CD4-positive, CD25-positive, alpha-beta regulatory T cell (primary cell): ENCODE measurements at places on chromosomes 4 and X.

- DNase-seq, result no peak
Observed at GRCh38 chr4:147913137-147913536, 181.2 kb downstream of the ARHGAP10 start.

DNA sequence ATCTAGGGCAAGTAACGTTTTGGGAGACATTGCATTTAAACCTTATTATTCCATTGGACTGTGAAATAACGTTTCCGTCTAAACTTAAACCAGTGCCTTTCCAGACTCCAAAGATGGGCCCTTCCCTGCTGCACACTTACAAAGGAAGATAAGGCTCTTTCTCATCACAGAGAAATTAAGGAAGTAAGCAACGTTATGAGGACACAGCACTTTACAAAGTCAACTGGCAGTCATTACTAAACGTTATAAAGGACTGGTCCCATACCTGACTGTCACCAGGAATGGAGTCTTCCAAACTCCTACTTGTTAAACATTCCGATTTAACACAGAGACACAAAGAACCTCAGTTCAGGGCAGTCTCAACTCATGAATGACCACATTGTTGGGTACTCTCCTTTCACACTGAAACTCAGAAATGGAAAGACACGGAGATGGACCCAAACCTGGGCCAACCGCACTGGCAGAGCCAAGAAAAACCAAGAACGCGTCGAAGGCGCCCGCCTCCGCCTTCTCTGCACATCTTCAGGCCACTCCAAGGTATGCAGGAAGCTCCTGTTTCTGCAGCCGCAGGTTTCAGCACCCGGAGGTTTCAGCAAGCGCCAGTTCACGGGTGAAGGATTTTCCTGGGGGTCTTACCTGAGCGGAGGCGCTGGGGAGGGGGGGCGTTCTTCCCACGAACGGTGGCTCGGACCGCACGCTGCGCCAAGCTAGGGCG is 670 bp downstream of the PAPSS1 start:
- DNase-seq, result no peak

DNA sequence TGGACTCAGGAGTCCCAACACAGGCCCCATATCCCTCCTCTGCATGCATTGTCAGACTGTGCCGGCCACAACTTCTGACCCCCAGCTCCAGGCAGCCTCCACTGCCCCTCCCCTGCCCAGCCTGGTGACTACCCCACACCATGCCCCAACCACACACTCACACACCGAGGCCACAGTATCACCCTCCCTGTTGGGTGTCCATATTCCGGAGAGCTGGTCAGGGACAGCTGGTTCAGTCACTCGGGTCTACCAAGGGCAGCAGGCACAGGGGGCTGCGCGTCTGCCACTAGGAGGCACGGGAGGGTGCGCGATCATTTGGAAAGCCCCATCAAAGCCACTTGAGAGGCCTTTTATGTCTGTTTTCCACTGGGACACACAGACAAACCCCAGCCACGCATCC is 26.3 kb downstream of the CCNQ start:
- DNase-seq, result no peak

DNA sequence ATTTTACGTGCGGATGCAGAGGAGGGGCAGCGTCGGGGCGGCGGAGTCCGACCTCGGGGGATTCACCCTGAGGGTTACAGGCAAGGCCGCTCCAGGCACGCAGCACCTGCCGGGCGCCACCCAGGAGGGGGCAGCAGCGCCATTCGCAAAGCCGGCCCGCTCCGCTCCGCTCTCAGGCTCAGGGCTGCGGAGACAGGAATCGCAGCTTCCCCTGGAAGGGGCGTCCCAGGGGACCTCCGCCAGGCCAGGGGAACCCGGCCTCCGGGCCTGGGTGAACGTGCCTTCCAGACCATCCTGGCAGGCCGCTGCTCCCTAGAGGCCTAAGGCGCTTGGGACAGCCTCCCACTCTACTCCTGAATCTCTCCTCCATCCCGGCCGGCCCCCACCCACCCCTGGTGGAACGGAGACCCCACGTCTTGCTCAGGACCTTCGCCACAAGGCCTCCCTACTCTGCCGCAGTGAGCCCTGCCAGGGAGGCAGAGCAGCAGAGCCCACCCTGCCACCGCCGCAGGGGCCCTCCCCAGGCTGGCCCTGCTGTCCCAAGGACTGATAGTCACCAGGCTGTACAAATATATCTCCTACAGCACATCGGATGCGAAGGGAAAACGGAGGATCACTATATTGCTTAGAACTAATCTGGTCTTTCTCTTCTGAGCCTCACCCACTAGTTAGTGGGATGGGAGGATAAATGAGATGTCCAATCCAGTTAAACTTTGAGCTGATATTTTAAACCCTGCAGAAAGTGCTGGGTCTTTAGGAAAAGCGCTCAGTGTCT is 115.0 kb downstream of the SMIM20 start:
- DNase-seq, result peak; percentile 41

- no peak for DNase-seq
Observed at GRCh38 chr4:16843831-16844508, 54.5 kb downstream of the LDB2 start.

- peak; percentile 71 for DNase-seq
Observed at GRCh38 chr4:140359562-140360427, 13.7 kb upstream of the SCOC start.

- no peak for DNase-seq
Observed at GRCh38 chr4:171668403-171668802, 144.8 kb upstream of the GALNTL6 start.

GRCh38 chrX:31376408-31377022 is 304.7 kb upstream of the FTHL17 start:
- DNase-seq, result no peak

GRCh38 chr4:36823199-36823967 is 421.2 kb upstream of the NWD2 start:
- DNase-seq, result no peak

DNA sequence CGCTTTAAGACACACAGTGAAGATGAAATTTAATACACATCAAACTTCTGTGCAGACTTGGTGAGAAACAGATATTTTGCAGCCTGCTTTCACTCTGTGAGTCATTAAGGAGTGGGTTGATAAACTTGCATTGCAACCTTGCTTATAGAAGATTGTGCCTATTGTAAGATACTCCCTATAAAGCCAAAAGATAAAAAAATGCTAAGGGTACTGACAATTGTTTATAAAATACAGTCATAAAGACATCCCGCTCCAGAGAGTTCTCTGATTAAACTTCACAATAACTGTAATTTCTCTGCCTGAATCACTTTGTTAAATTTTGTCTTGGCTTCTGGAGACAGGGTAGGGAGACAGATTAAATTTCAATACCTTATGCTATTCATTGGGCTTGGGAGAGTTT is 49.1 kb downstream of the GALNT7 start:
- no peak for DNase-seq

DNA sequence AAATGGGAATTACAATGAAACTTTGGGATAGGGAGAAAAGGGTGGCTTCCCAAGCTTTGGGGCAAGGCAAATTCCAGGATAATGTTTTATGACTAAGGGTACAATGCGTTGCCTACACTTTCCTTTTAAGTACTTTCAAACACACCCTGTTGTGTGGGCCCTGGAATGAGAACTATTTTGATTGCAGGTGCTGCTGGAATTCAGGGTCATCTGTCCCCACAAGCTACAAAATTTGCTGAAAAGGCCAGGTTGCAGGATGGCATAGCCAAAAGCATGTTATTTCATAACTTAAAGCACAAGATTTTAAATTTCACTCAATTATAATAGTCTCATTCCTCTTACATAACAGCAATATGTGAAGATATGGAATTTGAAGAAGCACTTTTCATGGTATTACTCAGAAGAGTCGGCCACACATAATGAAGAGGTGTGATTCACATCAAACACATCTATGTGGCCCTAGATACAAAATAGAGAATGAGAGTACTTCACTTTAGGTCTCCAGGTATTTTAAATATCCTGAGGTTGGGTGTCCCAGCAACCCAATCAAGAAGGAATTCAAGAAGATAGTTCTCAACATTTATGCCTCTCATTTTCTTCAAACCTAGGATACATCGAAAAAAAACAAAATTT is 89.3 kb downstream of the APBB2 start:
- DNase-seq, result no peak

DNA sequence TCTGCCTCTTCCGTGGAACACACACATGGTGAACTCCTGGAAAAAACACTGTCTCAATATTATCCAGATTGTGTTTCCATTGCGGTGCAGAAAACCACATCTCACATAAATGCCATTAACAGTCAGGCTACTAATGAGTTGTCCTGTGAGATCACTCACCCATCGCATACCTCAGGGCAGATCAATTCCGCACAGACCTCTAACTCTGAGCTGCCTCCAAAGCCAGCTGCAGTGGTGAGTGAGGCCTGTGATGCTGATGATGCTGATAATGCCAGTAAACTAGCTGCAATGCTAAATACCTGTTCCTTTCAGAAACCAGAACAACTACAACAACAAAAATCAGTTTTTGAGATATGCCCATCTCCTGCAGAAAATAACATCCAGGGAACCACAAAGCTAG is 87.9 kb downstream of the TET2 start:
- DNase-seq, result no peak

DNA sequence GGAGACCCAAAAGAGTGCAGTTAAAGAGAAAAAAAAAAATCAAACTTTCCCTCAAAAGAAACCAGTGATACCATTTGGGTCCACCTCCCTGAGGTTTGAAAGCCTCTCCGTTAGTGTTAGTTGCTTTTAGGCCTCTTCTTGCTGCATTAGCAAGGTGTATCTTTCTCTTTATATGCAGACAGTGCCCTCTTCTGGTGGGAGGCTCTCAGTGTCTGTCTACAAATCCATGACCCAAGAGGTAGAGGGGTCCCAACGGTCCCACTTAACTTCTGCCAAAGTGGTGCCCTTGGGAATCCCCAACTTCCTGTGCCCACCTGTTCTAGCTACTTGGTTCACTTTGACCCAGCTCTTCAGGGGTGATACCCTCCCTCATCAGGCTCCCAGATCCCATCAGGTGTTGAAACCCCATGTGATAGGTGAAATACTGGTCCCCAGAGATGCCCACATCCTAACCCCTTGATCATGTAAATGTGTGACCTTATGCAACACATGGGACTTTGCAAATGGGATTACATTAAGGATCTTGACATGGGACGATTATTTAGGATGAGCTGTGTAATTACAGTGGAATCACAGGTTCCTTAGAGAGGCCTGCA is 63.7 kb upstream of the CD99 start:
- peak; percentile 40 for DNase-seq

DNA sequence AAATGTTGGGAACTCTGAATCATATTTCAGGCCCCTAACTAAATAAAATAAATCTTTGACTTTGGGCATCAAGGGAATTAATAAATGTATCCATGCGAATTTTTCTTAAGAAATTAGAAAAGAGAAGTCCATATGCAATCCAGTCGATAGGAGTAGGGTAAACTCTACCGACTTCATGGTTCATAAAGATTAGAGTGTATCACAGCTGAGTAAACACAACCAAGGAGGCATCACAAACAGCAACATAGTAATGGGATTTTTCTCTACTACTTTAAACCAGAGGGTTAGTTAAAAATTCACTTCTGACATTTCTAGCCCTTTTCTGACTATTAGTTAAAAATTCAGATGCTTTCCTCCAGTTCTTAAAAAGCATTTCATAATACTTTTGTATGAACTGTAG is 19.9 kb downstream of the SEPTIN11 start:
- DNase-seq, result no peak

DNA sequence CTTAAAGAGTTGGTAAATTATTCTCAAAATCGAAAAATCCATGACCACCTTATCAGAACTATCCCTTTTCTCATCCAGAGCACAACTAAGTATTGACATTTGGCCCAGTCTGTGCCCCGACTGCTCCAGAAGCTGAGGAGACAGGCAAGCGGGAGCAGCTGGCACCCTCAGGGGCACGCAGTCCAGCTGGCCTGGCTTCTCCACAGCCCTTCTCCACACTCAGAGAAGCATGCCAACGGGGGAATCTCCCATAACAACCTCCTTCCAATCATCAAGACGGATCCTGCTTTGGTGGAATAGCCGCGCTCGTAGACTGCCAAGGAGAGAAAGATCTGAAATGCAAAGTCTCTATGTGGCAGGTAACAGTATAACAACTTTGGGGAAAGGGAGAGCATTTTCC is 85.4 kb downstream of the AFAP1 start:
- DNase-seq, result no peak

DNA sequence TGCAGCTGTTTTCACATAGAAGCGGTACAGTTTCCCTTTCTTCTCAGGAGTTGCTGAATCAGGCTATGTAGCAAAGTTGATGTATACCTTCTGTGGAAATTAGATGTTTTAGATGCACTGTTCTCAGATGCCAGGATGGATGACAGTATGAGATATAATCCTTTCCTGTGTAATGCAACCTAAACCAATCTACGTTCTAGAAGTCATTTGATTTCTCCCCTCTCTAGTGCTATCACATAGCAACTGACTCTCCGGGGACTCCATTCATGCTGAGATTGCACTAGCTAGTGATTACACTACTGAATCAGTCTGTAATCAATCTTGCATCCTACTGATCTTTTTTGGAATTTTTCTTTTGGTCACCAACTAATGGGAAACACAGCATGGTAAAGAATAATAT is 1881.7 kb downstream of the PCDH7 start:
- DNase-seq, result no peak

DNA sequence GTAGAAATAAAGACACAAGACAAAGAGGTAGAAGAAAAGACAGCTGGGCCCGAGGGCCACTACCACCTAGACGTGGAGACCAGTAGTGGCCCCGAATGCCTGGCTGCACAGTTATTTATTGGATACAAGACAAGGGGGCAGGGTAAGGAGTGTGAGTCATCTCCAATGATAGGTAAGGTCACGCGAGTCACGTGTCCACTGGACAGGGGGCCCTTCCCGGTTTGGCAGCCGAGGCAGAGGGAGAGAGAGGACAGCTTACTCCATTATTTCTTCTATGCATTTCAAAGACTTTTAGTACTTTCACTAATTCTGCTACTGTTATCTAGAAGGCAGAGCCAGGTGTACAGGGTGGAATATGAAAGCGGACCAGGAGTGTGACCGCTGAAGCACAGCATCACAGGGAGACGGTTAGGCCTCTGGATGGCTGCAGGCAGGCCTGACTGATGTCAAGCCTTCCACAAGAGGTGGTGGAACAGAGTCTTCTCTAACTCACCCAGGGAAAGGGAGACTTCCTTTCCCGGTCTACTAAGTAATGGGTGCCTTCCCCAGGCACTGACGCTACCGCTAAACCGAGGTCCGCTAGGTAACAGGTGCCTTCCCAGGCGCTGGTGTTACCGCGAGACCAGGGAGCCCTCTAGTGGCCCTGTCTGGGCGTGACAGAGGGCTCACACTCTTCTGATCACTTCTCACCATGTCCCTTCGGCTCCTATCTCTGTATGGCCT is 44.9 kb downstream of the ZBTB49 start:
- DNase-seq, result peak; percentile 51

- peak; percentile 64 for DNase-seq
Observed at GRCh38 chr4:4430492-4431195, 43.7 kb downstream of the NSG1 start.

- no peak for DNase-seq
Observed at GRCh38 chr4:955931-956381, 17.4 kb downstream of the DGKQ start.

DNA sequence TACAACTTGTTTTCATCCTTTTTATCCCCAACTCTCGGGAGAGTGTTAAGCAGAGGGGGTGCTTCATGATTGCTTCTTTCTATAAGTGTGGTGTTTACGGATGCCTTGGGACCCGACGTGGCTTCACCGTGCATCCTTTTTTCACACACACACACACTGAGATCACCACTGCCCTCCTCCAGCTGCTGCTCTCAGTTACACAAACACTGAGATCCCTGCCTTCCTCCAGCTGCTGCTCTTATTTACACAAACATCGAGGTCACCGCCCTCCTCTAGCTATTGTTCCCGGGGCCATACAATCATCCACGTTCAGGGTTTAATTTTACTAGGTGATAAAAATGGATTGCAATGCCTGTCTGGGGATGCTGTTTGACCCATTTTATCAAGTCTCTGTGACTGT is 155.4 kb upstream of the FAM9B start:
- no peak for DNase-seq
